Stimulated activated CD8-positive, alpha-beta memory T cell treated with anti-CD3 and anti-CD28 coated beads, Interleukin-2, amount 100 ng/mL, for 48 hours (primary cell): ENCODE measurements at places on chromosomes 11 and 22.

- DNase-seq: no peak
Measured at GRCh38 chr11:12827929-12828812, 153.9 kb downstream of the TEAD1 start.

GRCh38 chr11:95461858-95462257 is 230.9 kb upstream of the SESN3 start:
- DNase-seq: no peak

GRCh38 chr11:72965672-72966071 is 151.5 kb downstream of the ATG16L2 start:
- DNase-seq: no peak

DNA sequence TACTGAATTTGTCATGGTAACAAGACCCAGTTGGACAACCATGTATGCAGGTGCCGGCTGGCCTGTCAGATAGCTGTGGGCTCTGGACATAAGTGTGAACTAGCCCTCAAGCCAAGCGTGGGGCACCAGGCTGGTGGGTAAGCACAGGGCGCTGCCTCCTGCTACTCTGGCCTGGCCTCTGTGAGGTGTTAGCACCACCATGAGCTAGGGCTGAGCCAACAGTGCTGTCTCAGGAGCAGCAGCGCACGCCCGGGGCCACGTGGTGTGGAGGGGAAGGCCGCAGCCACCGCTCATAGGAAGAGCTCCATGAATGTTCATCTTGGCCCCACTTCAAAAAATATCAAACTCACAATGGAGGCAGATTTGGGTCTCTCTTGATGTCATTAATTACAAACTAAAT is 35.3 kb upstream of the GNB1L start:
- no peak for DNase-seq

DNA sequence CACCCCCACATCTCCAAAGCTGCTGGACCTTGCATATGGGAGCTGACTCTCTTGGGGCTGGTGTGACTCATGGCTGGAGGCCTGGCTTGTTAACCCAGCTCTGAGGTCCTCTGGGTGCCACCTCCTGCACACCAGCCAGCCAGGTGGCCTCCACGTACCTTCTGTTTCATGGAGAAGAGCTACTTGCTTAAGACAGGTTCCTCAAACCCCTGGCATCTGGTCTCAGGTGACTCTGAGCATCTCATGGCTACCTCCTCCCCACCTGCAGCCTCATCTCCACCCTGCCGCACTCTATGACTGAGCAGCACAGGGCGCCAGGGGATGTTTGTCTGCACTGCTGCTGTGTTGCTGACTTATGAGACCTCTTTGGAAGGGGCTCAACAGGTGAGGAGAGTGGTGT is 55.7 kb downstream of the BCR start:
- no peak for DNase-seq

DNA sequence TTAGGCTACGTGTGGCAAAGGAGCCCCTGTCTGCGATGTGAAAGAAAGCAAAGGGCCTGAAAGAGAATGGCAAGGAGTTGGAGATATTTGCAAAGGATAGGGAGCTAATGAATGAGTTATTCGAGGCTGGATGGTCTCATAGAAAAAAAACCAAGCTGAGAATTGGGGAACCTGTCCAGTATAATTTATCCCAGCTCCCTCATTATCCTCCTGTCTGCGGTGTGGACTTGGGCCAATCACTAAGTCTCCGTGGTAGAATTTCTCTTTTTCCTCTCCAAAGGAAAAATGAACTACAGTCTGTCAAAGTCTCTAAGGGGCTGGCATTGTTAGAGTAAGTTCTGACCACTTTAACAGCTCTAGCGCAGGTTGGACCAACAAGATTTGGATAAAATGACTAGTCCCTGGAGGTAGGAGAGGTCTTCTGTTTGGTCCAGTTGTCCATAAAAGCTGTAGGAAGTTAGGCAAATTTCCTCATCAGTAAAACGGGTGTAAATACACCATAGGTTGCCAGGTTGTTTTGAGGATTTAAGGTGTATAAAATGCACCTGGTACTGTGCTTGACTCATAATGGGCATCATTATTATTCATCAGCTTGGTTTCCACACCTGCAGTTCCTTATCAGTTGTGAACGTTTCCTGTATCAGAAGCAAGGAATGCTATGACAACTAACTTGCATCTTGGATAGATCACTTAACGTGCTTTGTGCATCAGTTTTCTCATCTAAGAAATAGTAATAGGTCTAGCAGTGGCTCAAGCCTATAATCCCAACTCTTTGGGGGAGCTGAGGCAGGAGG is 10.3 kb upstream of the CDON start:
- DNase-seq: no peak

DNA sequence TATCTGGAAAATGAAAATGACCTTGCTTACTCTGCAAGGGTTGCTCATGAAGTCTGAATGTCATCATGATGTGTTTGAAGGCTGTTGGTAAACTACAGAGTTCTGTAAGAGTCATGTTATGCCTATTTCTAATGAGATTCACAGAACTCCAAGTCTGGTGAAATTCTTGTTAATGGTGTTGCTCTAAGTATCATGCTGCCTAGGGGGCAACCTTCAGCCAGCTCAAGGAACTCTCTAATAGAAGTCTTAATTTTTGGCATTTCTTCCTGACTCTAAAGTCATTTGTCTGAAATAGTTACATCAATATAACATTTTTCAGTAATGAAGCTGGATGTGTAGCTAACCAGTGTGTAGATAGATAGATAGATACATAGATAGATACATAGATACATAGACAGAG is 302.8 kb downstream of the FAT3 start:
- DNase-seq: no peak

- DNase-seq: no peak
Measured at GRCh38 chr11:31442086-31442485, 67.3 kb downstream of the IMMP1L start.

GRCh38 chr11:46560300-46560991 is 33.4 kb downstream of the AMBRA1 start:
- DNase-seq: no peak

DNA sequence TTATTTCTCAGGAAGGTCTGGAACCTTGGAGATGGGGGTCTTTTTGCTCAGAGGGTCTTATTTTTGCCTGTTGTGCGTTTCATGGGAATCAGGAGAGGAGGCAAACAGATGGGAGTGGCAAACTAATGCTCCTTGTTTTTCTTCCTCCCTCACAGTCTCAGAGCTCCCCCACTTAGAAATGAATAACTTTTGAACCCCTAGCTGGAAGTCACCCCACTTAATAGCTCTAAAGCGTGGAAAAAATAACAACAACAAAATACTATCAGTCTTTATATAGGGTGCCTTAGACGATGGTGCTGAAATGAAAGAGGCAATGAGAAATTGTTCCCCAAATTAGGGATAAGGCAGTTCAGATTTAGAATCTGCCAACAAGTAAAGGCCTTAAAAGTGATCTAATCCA is 76.8 kb upstream of the BDNF start:
- no peak for DNase-seq

GRCh38 chr11:110299006-110299785 is 2.8 kb upstream of the RDX start:
- DNase-seq: no peak

- DNase-seq: no peak
Measured at GRCh38 chr11:7143908-7144307, 55.1 kb downstream of the RBMXL2 start.

GRCh38 chr11:45085646-45086501 is 60.6 kb upstream of the PRDM11 start:
- no peak for DNase-seq

DNA sequence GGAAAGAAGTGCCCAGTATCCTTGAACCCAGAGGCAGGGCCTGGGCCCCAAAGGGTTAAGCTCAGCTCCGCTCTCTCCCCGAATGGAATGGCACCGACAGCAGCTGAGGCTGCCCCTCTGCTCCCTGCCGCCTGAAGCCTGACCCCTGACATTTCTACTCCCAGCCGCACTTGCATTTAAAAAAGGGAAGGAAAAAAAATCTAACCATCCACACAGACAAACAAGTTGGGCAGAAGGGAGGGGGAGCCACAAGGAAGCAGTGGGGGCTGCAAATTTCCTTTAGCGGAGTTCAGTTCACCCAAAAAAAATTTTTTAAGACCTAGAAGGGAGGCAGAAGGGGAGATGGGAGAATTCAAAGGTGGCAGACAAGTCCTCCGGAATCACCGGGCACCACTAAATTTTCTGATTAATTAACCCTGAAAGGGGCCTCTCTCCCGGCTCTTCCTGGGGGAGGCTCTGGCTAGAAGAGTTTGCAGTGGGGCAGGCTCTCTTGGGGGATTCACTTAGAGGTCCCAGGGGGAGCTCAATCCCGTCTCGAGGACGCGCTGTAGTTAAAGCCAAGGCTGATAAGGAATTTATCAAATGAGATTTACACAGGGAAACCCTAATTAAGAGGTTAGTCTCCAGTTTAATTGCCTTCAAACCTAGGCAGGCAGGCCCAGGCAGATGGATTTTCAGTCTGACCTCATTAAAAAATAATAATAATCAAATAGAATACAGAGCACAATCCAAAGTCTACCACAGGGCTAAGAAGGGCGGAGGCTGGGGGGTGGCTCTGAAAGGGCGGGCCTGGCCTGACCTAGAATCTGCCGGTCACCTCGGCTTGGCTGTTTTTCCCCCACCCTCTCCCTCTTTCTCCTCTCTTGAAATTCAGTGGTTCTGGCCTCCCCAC is 25.6 kb downstream of the MN1 start:
- no peak for DNase-seq

- peak; percentile 38 for DNase-seq
Measured at GRCh38 chr11:28110108-28110820, 2.1 kb downstream of the METTL15 start.

- no peak for DNase-seq
Measured at GRCh38 chr22:38966942-38967341, 9.5 kb downstream of the APOBEC3A start.

DNA sequence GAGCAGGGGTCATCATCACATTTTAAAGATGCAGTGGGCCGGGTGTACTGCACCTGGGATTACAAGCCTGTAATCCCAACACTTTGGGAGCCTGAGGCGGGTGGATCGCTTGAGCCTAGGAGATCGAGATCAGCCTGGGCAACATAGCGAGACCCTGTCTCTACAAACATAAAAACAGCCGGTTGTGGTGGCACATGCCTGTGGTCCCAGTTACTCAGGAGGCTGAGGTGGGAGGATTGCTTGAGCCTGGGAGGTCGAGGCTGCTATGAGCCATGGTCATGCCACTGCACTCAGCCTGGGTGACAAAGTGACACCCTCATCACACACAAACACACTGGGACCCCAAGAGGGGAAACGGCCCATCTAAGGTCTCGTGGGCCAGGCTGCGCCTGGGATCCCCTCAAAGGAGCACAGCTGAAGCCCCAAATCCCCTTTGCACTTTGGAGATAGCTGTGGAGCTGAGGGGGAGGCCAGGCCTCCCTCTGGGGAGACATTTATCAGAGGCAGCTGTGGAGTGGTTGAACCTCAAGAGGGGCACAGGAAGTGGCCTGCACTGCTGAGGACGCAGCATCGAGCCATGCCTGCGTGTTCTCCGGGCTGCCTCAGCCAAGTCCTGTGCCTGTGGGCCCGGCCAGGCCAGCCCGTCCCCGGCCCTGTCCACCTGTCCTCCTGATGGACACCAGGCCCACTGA is 27.5 kb downstream of the OSBPL5 start:
- DNase-seq: no peak
